Upper lobe of left lung (tissue), 6 donors: ENCODE measurements at places on chromosomes 5 and 9.

- no peak for DNase-seq
Measured at GRCh38 chr5:152046361-152046760, 121.7 kb upstream of the GLRA1 start.

GRCh38 chr9:27801545-27801944 is 228.3 kb upstream of the C9orf72 start:
- DNase-seq, result no peak

GRCh38 chr5:67093279-67093678 is 103.3 kb downstream of the CD180 start:
- no peak for DNase-seq

DNA sequence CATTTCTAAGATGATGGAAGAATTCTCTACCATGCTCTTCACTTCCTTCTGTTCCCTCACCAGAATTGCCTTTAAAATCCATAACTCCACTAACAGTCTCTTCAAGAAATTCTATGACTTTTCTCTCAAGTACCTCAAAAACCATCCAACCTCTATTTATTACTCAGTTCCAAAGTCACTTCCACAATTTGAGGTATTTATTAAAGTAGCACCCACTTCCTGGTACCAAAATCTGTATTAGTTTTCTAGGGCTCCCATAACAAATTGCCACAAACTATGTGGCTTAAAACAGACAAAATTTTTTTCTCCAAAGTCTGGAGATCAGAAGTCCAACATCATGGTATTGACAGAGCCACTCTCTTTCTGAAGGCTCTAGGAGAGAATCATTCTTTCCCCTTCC is 4.9 kb upstream of the SPTLC1 start:
- DNase-seq, result no peak

- no peak for DNase-seq
Measured at GRCh38 chr5:21856987-21857386, 996.2 kb downstream of the CDH12 start.

- DNase-seq, result no peak
Measured at GRCh38 chr9:127184641-127185040, 62.2 kb upstream of the ANGPTL2 start.

DNA sequence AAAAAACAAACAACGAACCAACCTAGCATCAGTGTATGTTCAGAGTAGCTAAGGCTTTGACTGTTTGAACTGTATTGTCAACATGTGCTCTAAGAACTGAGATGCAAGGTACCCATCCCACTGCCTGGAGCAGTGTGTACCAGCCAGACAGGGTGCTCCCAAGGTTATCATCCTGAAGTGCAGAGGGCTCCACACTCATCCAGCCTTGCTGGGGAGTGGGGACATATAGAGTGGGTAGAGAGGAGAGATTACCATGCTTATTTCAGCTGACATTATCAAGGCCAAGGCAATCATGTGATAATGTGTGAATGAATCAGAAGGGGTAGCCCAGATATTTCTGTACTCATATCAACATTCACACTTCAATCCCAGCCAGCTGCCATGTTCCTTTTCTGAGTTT is 68.7 kb upstream of the ZNF622 start:
- DNase-seq, result no peak

- no peak for DNase-seq
Measured at GRCh38 chr5:109469896-109470662, 60.3 kb upstream of the PJA2 start.
